ENCODE measurements at places on chromosomes 5 and 9.

DNA sequence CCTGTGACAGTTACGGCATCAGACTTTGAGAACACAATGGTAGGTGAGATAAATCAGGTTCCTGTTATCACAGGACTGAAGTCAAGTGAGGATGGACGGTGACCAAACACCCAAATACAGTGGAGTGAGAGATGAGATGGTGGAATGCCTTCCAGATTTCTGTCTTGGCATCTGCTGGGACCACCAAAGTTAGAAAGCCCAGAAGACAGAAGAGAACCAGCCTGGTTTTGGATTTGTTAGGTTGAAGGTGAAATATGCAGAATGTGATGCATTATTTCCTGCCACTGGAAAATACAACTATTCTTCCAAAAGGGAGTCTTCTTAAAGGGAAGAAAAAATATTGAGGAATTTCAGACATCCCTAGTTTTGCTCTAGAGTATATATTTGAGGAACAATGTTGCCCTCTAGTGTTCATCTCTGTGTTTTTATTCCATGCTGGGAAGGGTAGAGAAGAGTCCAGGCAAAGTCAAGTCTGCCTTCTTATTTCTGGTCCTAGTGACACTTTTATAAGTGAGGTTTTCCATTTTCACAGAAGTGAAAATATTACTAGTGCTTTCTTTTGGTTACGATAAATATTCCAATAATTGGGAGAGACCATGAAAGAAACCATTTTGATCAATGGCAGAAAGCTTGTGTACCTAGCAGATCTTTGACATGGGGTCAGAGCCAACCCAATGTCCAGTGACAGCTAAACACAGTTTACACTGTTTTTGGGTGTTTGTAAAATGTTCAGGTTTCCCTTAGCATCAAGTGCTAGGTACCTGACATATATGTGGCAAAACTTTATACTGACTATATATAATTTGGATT lies 142.3 kb upstream of the ANKH start:
- DNase-seq, result no peak

GRCh38 chr9:38062498-38063362 lies 6.3 kb downstream of the SHB start:
- DNase-seq, result no peak

GRCh38 chr5:449151-449550 lies 6.2 kb downstream of the EXOC3 start:
- DNase-seq, result no peak

DNA sequence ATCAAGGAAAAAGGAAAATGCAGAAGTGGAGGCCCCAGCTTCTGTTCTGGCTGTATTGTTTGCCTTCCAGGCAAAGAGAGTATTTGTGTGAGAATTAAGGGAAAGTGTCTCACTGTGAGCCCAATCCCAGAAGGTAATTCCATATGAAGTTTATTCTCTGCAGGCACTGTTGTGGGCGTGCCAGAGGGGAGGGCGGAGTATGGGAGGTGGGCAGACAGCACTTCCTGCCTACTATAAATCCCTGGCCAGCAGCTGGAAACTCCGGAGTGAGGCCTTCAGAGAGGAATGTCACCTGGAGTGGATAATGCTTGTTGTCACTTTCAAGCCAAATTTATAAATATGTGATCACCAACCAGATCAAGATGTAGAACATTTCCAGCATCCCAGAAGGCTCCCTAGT lies 209.5 kb downstream of the ARHGAP26 start:
- DNase-seq, result no peak

- no peak for DNase-seq
Measured at GRCh38 chr5:39118638-39119037, 44.4 kb upstream of the RICTOR start.

DNA sequence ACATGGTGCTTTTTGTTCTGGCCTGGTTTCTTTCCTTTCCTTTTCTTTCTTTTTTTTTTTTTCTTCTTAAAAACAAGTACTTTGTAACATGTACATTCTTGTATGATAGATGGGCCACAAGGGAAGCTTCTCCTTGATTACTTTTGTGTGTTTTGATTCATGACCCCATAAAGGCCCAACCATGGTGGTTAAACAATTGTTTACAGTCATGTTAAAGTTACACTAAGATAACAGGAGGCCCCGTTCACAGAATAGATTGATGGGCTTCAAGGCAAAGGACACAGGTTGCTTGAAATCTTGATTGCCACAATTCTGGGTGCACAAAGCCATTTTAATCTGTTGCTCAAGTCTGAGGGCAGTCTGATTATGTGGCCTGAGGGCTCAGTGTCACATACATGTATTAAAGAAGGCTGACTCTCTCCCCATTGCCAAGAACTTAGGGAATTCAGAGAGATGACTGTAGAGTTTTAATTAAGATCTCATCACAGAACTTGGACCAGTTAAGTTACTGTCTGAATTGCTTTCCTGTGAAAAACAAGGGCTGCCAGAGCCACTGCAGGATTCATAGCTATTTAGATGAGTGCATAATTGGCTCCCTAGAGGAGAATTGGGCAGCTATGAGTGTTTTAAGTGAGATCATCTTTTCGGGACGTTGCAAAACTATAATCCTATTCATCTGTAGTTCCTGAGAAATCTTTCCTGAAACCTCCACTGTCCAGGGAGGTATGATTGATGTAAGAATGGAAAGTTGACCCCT lies 163.4 kb downstream of the TLE4 start:
- DNase-seq, result no peak

- DNase-seq, result no peak
Measured at GRCh38 chr9:126756876-126757415, 47.9 kb upstream of the ZBTB43 start.

DNA sequence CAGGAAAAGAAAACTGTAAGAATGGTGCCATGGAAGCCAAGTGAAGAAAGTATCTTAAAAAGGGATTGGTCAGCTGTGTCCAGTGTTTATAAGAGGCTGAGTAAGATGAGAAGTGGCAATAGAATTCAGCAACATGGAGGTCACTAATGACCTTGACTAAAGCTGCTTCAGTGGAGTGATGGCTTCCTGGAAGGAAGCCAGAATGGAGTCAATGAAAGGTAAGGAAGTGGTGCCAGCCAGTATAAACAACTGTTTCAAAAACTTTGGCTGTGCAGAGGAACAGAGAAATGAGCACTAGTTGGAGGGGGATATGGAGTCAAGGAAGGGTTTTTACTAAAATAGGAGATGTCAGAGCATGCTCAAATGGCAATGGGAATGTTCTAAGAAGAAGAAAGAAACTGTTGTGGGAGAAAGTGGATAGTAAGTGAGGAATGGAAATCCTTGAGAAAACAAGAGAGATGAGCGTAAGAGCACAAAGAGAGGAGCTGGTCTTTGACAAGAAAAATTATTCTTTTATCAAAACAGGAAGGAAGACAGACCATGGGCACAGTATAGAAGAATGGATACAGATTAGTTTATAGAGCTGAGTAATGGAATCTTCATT lies 11.1 kb upstream of the NRG2 start:
- no peak for DNase-seq

All from thoracic aorta (tissue), 2 donors.